MV-4-11 (cell line): ENCODE measurements at places on chromosomes 11 and 22.

DNA sequence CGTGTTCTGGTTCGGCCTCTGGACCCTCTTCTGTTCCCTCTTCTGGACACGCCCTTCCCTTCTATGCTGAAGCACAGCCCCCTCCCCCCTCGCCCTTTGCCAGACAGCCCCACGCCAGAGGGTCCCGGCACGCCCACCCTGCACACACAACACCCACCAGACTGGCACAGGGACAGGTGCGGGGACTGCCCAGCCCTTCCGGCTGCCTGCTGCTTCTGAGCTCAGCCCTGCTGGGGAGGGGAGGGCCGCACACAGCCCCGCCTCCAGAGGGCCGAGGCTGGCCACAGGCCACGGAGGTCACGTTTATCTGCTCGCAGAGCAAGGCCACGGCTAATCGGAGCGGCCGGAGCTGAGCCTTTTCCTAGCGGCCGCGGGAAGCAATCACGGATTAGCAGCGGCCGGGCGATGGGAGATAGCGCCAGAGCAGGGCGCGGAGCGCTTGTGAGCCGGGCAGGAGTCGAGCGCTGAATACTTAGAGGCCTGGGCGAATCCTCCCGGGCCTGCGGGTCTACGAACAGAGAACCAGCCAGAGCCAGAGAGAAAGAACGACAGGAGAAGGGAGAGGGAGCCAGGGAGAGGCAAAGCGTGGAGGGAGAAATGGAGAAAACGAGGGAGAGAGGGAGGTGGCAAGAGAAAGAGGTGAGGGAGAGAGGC, 21.5 kb downstream of the OTUB1 start:
- peak; percentile 7 for DNase-seq

DNA sequence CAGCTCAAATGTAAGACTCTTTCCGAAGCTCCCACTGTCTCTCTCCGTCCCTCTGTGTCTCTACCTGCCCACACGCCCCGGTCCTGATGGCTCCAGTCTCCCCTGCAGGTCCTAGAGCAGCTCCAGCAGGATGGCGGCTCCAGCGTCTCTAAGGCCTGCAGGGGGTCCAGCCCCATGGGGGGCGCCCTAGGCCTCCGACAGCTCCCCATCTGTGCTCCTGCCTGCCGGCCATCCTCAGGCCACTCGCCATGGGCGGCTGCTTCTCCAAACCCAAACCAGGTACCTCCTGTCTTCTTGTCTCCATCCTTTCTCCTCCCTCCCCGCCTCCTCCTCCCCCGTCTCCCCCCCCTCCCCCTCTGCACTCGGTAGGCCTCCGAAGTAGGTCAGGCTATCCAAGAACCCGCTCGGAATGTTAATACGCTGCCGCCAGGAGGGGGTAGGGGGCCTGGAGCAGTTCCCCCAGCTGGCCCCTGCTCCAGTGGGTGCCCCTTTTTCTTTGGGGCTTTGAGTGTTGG, 699 bp downstream of the AIFM3 start:
- no peak for DNase-seq

- no peak for DNase-seq
Measured at GRCh38 chr11:83945976-83946375, 659.8 kb upstream of the CCDC90B start.

DNA sequence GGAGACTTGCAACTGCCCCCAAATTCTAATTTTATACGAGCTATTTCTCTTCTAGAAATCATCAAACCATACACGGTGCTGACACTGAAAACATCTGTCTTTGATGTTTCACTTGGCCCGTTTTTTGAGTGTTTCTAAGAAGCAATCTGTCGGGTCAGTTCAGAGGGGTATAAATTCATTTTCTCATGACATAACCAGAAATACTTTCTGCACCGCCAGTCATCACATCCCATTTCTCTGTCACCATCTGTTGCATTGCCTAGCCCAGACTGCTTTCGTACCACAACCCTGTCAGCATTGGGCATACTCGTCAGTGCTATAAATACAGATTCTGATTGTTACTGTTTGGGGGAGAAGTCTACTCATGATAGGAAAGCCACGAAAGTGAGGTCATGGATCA, 63.1 kb upstream of the CCDC90B start:
- peak; percentile 92 for DNase-seq

GRCh38 chr11:12410006-12410728, 32.8 kb downstream of the PARVA start:
- no peak for DNase-seq

GRCh38 chr11:13772223-13773046, 104.0 kb downstream of the FAR1 start:
- DNase-seq, result peak; percentile 41
